ENCODE measurements at places on chromosomes 3 and 15.

DNA sequence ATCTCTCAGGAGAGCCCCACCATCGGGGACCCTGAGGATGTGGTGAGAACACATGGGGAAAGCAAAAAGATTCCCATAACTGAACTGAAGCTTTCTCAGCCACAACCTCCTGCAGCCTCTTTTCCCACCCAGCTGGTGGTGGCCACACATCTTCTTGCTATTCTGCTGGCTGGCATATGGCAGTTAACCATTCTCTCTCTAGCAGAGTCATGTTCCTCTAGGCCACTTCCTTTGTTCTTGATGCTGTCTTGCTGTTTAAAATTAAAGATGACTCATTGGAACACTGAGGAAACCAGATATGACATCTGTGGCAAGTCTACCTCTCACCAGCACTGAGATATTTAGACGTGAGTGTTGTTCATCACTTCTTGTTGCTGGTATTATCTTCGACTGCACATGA, 180.3 kb upstream of the ROBO2 start:
- DNase-seq, result no peak

GRCh38 chr3:45776611-45777010, 19.7 kb downstream of the SLC6A20 start:
- no peak for DNase-seq

DNA sequence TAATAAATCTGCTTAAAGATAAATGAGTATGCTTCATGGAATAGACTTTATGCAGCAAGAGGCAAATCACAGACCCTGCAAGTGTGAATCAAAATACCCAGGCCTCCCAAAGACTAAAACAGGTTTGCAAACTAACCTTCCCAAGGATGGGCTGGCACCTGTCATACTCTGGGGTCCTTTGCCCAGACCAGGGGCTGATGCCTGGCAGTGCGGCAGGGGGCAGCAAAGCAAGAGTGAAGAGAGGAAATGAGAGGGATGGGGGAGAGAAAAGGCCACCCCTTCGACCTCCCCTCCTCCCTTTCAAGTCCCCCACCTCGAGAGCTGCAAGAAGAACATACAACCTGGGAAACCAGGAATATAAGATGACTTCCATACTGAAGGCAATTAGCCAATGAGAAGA, 31.8 kb downstream of the XXYLT1 start:
- DNase-seq, result no peak

GRCh38 chr15:38148471-38148870, 104.2 kb upstream of the SPRED1 start:
- no peak for DNase-seq

- no peak for DNase-seq
Measured at GRCh38 chr3:152254041-152254440, 14.7 kb upstream of the MBNL1 start.

- DNase-seq, result no peak
Measured at GRCh38 chr15:25691544-25692430, 171.3 kb downstream of the ATP10A start.

DNA sequence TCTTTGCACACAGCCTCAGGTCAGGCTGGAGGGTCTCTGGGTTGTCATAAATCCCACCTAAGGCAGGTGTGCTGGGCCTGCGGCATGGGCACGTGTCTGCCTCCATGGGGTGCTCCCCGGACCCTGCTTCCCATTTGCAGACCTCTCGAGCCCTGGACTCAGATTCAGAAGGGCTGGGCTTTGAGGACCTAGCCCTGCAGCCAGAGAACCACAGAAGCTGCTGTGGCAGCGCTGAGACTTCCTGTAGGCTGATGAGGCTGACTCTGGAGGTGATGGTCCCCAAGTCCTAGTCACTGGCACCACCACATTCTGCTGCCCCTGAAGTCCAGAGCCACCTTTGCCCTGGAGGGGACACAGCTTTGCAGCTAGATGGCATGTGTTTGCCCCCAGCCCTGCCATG, 156.4 kb downstream of the LRRC28 start:
- no peak for DNase-seq

- DNase-seq, result no peak
Measured at GRCh38 chr15:45529613-45530012, 7.1 kb upstream of the SLC30A4 start.

DNA sequence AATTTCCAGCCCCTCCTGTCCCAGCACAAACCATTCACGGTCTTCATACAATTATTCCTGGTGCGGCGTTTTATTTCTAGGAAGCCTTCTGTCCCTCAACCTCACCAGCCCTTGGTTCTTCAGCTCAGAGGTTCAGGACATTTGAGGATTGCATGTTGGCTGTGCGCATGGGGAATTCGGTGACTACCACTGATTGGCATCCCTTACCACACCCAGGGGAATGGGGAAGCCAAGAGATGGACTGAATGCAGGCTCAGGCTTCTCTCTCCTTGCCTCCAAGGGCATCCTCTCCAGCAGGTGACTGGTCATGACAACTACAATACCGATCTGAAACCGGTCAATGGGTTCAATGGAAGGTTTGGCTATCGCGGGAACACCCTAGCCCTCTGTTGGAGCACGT, 153.8 kb downstream of the MTHFS start:
- no peak for DNase-seq

GRCh38 chr3:158548691-158549090, 22.3 kb upstream of the MLF1 start:
- DNase-seq, result no peak

DNA sequence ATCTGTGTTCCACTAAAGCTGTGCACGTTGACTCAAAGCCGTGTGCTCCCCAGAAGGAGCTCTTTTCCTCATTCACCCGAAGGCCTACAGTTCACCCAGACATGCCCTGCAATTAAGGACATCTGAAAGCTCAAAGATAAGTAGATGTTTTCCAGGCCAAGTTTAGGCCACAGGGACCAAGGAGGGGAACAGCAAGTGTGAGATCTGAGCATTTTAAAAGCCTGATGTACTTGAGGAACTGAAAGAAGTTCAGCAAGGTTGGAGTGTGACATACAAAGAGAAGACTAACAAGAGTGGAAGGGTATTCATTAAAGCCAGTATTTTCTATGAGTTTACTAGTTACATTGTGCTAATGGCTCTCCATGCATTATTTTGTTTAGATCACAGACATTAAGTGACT, 68.0 kb downstream of the CASR start:
- no peak for DNase-seq
